ENCODE measurements at places on chromosomes 6 and 20. TPM values are rescaled to one million over a fixed set of nuclear protein-coding genes. Genes with fewer than 3 reads are reported as not detected.

GRCh38 chr6:43759136-43759906, 10.7 kb upstream of the VEGFA start:
- no peak for DNase-seq

- DNase-seq: no peak
Observed at GRCh38 chr6:165726965-165727381, 63.9 kb upstream of the PDE10A start.

KIF25 gene
- not detected for total RNA-seq

MAS1 gene
- not detected for total RNA-seq

Data from PC-9 (cell line).